ENCODE measurements at places on chromosomes 1 and 21. TPM values are rescaled to one million over a fixed set of nuclear protein-coding genes. Genes with fewer than 3 reads are reported as not detected.

DCDC2B gene
- not detected for total RNA-seq

- DNase-seq = no peak
Observed at GRCh38 chr1:157090771-157091170, 8.8 kb downstream of the ETV3L start.

TNFAIP8L2 gene
- not detected for total RNA-seq

GRCh38 chr1:53189061-53189460, 7.6 kb upstream of the CPT2 start:
- no peak for DNase-seq

GRCh38 chr1:19205403-19205802, 4.7 kb downstream of the UBR4 start:
- no peak for DNase-seq

DNA sequence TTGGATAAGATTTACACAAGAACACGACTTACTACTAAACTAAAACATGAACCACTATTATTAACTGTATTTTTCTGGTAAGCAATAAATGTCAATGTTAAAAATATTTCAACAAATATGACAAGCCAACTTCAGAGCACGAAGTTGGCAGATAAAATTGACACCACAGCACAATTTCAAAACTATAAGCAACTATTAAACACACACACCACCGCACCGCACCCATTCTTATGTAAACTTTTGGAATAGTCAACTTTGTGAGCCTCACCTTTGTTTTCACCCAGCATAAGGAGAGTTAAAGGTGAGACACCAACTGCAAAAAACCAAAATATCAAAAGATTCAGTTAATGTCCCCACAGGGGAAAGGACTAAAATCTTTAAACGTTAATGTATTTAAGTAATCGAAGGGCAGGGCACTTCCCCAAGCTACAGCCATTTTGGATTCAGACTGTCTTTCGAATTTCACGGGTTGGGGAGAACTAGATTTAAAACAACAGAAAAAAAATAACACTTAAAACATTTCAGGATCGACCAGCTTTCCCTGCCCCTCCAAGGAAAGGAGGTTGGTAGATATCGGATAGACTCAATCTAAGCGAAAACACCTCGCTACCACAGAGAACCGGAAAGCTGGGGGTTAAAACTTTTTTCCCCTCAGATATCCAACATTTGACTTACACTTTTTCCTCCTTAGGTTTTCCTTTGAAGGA, 872 bp downstream of the GPBP1L1 start:
- no peak for DNase-seq

TMEM82 gene
- 2.5 TPM for total RNA-seq

- no peak for DNase-seq
Observed at GRCh38 chr1:985126-985525, 3.2 kb upstream of the PERM1 start.

OR2L8 gene
- total RNA-seq = not detected

TESK2 gene
- 23.4 TPM for total RNA-seq

PEAR1 gene
- 17.3 TPM for total RNA-seq

LCE2D gene
- not detected for total RNA-seq

DNA sequence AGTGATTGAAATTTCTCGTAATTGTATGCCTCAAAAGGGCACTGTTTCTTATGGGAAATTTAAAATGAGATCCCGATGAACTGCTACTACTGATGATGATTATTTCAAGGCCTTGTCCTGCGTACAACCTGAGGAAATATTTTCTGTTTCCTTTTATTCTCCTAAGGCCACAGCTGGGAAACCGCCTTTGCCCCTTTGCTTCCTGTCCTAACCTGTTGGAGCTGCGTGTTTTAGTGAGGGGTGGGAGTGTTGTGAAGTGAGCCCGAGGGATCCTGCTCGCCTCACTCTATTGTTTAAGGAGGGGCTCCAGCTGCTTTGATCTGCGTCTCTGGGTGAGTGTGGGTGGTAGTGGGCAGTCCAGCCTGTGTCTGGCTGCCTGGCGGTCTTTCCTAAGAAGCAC, 14.4 kb downstream of the LAMC2 start:
- DNase-seq = no peak

- DNase-seq = no peak
Observed at GRCh38 chr1:3192361-3192760, 123.4 kb downstream of the PRDM16 start.

OLFML2B gene
- 0.70 TPM for total RNA-seq

DNA sequence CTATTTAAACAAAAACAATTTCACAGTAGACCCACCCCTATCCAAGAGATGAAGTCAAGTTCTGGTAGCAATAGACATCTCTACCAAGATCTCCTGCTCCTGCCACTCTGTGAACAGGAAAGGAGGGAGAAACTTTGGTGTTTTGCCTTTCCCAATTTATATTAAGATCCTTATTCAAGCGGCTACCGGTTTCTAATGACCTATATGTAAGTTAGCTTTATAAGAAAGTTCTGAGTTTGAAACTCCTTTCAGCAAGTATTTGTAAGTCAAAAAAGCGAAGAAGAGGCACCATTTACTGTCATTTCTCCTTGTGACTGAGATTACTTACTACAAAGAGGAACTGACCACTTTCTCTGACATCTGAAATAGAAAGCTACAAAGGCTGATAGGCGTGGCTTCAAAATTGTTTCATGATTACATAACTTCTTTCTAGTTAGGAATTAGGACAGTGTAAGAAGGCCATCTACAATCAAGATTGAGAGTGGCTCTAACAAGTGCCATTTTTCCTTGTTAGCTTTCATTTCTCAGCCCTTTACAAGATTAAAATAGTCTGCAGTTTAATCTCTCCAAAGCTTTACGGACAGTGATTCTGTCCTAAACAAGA, at the start of gene MNDA:
Gene MNDA, plus strand, starts transcription at position 448 of the 604 bp plus-strand sequence. CDS start 10,803 bp downstream, outside the sequence.
- DNase-seq = no peak

GRCh38 chr21:31873696-31874599, 1.1 kb downstream of the HUNK start:
- peak; percentile 73 for DNase-seq

GRCh38 chr1:78080767-78081166, 35.0 kb downstream of the GIPC2 start:
- DNase-seq = no peak

DNA sequence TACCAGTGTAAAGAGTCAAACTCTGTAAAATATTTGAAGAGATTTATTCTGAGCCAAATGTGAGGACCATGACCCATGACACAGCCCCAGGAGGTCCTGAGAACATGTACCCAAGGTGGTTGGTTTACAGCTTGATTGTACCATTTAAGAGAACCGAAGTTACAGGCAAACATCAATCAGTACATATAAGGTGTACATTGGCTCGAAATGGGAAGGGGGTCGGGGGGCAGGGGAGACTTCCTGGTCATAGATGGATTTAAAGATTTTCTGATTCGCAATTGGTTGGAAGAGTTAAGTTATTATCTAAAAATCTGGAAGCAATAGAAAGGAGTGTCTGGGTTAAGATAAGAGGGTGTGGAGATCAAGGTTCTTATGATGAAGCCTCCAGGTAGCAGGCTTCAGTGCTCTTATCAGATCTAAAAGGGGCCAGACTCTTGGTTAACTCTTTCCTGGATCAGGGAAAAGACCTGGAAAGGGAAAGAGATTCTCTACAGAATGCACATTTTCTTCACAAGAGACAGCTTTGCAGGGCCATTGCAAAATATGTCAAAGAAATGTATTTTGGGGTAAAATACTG, 47.5 kb upstream of the NTPCR start:
- DNase-seq = peak; percentile 60

TTC39A gene
- total RNA-seq = 31.6 TPM
